Activated naive CD4-positive, alpha-beta T cell (primary cell): ENCODE measurements at places on chromosomes 4 and X.
A peak's percentile ranks its signal among the peaks of the same experiment; 100 is the strongest.

DNA sequence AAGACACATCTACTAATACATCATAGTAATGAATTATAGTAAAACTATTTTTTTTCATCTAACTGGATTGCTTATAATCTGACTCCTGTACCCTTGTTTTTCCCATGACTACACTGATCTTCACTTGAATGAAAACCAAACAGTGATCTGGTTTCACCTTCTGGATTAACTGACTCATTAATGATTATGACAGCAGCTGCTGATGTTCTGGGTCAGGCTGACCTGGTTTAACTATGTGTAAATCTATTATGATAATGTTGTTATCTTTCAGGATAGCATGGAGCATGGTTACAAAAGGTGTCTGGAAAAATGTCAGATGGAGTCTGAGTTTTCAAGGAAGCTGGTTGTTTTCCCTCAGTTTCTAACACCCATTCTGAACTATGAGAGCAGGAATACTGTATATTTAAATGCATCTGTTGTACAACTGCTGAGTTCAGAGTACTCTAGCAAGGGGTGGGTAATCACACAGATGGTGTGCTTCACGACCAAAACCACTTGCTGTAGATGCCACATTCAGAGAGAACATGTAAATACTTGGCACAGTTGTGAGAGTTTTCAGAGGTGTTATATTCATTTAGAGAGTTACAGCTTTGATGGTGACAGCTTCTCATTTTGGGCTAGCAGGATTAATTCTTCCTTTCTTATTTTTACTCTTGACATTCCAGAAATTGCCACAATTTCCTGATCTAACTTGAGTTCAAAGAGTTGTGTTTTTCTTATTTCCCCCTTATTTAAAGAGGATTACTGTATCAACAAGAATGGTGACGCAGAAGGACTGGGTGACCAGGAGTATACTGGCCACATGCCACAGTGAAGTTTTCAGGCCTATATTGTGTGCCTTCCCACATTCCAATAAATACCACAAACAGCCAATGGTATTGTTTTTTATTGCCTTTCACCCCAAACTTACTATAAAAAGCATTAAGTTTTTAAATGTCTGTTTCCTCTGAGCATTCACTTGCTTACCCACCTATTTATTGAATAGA is 249.7 kb upstream of the TET2 start:
- DNase-seq: no peak

DNA sequence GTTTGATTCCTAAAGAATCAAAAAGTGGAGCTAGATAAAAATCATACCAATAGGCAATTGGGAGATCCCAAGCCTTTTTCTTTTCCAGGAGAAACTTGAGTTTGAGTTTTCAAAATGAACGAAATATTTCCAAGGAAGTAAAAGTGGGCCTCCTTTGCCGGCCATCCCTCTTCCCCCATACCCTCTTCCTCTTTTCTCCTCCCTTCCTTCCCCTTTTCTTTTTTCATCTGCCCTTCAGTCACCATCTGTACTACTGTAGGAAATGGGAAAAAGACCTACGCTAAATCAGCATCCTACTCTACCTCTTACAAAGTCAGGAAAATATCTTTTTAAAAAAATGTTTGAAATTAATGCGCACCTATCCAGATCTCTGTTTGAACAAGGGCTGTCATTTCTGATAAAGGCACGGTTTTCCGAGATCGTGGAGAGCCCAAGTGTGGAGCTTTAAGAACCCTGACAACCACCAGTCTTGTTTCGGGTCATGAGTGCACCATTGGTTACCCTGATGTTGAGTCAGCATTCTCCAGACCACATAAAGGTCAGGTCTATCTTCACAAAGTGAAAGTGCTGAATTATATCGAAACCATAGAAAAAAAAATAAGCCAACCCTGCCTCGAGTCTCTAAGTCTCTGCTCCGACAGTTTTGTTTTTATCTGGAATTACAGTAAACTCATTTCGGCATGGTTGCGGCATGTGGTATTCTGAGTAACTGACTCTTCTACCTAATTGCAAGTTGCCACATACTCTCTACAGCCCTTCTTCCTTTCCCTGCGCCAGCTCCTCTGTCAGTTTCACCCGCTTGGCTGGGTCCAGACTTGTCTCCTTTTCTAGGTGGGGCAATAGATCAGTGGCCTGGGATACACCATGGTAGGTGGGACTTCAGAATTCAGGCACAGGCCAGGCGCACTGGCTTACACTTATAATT is 140.2 kb upstream of the KLF3 start:
- no peak for DNase-seq

DNA sequence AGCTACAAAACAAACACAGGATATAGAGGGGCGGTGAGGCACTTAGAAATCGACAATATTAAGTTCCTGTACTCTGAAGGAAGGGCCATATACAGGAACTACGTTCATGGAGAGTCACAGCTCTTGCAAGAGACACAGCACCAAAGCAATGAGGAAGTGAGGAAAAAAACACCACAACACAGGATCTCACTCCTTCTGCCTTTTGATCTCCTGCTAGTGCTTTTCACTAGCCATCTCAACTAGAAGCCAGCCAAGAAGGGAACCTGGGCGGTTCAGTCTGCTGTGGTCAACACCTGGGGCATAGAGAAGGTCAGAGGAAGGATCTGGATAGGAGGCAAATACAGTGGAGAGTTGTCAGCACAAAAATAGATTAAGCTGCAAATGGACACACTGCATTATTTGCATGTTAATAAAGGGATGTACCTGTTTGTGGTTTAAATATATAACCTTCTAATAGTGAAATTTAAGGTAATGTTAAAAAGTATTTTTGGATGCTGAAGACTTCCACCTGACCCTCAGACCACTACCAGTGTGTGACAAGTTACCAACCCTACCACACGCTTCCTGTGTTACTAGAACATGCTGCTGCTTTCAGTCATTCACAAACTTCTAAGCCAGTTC is 104.6 kb downstream of the DTHD1 start:
- no peak for DNase-seq

- no peak for DNase-seq
These were observed 1.0 kb upstream of the PLA2G12A start for GRCh38 chr4:109730619-109731545.

- no peak for DNase-seq
These were observed 86.9 kb downstream of the CHRNA9 start for GRCh38 chr4:40421839-40422708.

- no peak for DNase-seq
These were observed 249.4 kb downstream of the ADAMTS3 start for GRCh38 chr4:72319601-72320021.

GRCh38 chr4:160091631-160092030 is 988.8 kb downstream of the RAPGEF2 start:
- no peak for DNase-seq

GRCh38 chrX:15336023-15336413 is 695 bp upstream of the PIGA start:
- no peak for DNase-seq

GRCh38 chrX:23497919-23498318 is 163.3 kb downstream of the PTCHD1 start:
- DNase-seq: no peak

- no peak for DNase-seq
These were observed 178.7 kb downstream of the CHIC2 start for GRCh38 chr4:53885668-53886067.

- DNase-seq: no peak
These were observed 144.2 kb downstream of the PDLIM5 start for GRCh38 chr4:94595880-94596483.

- no peak for DNase-seq
These were observed 24.3 kb upstream of the PCDH10 start for GRCh38 chr4:133124746-133125145.

- no peak for DNase-seq
These were observed 758 bp downstream of the IQSEC2 start for GRCh38 chrX:53280331-53281320.

GRCh38 chr4:183610033-183610432 is 49.0 kb downstream of the RWDD4 start:
- DNase-seq: no peak

- no peak for DNase-seq
These were observed 73.5 kb upstream of the ZFP42 start for GRCh38 chr4:187921946-187922623.

DNA sequence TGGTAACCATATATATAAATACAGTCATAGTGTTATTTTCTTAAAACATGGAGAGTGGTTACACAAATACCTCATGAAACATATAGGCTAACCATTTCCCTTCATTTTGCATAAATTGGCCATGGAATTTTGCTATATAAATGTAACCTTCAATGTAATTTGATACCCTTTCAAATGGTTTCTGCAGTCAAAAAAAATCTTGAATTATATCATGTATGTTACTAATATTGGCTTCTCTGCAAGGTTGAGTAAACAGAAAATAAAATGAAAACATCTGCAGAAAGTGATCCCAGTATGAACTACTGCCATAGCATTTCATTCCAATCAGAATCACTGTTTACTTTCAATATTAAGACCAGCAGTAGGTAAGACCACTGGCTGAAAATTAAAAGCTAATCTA is 1165.9 kb upstream of the TENM3 start:
- DNase-seq: no peak

GRCh38 chr4:182807767-182808548 is 109.2 kb downstream of the DCTD start:
- no peak for DNase-seq

- no peak for DNase-seq
These were observed 119.1 kb downstream of the CEP135 start for GRCh38 chr4:56067826-56068225.

GRCh38 chrX:150236327-150236726 is 126.8 kb upstream of the MAMLD1 start:
- no peak for DNase-seq

GRCh38 chr4:73193659-73194058 is 64.9 kb downstream of the ANKRD17 start:
- no peak for DNase-seq

DNA sequence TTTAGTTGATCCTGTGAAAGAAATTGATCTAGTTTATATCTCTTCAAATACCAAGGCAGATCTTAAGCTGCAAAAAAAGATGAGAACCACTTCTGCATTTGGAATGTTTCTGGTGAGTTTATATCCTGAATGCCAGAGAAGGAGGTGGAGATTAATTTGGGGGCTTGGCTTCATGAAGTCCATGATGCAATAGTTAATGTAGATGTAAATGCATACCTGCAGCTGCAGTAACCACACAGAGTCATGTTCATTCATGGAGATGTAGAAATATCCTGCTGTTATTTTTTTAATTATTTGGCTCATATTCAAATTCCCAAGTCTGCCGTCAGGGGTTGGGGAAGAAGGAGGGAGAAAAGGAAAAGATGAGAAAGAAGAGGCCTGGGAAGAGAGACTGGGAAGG is at the start of gene SULT1E1:
Gene SULT1E1 (minus strand): TSS at position 94 of the 400 bp plus-strand sequence. CDS start 2,501 bp downstream, outside the sequence.
- DNase-seq: no peak

GRCh38 chr4:119549639-119550038 is 79.0 kb downstream of the PDE5A start:
- no peak for DNase-seq

DNA sequence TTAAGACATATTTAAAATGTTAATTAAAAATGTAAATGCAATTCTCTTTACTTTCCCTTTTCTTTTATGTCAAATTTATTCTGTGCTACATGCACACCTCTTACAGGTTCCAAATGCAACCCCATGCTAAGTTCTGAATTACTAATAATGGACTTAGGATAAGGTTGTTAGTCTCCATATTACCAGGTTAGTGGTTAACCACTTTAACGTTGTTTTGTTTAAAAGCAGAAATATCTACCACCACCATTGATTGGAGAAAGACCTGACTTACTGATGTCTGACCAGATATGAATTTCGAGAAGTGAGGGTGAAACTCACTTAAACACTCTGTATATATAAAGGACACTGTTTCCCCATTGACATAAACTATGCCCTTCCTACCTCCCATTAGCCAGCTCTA is 6.9 kb upstream of the TRPC3 start:
- no peak for DNase-seq

- DNase-seq: no peak
These were observed 63.7 kb downstream of the ANK2 start for GRCh38 chr4:113113151-113113550.

GRCh38 chr4:3803946-3804345 is 37.8 kb downstream of the ADRA2C start:
- no peak for DNase-seq

DNA sequence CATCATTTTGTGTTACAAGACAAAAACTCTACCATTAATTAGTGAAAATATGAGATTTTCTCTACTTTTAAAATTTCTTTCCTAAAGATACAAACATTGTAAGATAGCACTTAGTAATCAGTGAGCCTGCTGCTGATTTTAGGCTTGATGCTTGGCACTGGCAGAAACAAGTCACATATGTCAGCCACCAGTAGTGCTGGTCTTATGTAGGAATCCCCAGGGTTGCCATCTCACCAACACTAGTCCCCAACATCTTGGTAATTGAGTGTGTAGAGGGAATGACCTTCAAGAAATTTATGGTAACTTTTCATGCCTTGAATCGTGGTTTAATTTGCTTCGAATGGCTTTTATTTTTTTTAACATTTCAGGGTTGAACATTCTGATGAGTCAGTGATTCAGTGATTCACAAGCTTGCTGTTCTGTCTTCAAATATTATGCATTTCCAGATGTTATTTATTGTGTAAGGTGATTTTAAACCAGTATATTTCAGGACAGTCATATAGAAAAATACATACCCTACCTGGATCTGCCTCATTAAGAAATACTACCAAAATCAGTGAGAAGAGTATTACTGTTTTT is 11.9 kb downstream of the EXOC1 start:
- DNase-seq: no peak

DNA sequence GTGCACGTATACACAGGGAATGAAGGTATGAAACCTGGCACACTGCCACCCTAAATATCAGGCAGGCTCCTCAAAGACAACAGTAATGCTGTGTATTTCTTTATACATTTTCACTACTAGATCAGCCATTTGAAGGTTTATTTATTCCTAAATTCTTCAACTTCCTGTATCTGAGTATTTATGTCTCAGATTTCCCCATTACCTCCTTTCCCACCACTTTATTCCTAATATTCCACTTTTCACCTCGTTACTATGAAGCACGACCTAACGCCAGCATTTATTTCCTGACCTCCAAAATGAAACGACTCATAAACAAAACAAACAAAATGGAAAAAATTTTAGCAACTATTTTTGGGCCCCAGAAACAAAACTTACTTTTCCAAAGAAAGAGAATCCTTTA is 69.6 kb downstream of the MAML3 start:
- no peak for DNase-seq

- no peak for DNase-seq
These were observed 95.4 kb upstream of the ADRA2C start for GRCh38 chr4:3670521-3671519.

GRCh38 chr4:8228319-8229250 is 29.5 kb downstream of the SH3TC1 start:
- DNase-seq: peak; percentile 36
